Vagina (tissue), 2 donors: ENCODE measurements at places on chromosomes 5 and 9.

- no peak for DNase-seq
Observed at GRCh38 chr5:8606231-8606630, 737.3 kb downstream of the MTRR start.

GRCh38 chr9:134824583-134824982, 56.0 kb upstream of the FCN2 start:
- DNase-seq, result no peak

- no peak for DNase-seq
Observed at GRCh38 chr5:150738862-150739261, 20.0 kb downstream of the DCTN4 start.

- no peak for DNase-seq
Observed at GRCh38 chr5:55416306-55416705, 108.5 kb downstream of the MTREX start.

GRCh38 chr9:77647267-77648233, 572 bp downstream of the GNA14 start:
- DNase-seq, result no peak

DNA sequence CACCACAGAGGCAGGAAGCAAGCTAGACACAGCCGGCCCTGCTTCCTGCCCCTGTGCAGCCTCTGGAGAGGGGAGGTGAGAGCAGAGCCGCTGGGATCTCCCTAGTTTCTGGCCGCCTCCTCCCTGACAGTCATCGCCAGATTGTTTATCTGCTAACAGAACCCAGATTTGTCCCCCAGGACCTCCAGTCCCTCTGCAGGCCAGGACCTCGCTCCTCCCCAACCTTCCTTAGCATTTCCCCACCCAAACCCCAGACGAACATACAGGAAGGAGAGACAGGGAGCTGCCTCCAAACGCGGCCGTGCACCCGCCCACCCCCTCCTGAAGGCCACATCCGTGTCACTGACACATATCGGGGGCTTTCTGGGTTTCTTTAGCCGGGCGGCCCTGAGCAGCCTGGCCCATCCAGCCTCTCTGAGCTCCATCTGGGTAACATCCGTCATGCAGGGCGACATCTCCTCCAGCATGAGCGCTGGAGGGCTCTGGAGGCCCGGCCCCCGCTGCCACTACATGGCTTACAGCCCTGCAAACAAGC, 47.5 kb downstream of the DBH start:
- no peak for DNase-seq

DNA sequence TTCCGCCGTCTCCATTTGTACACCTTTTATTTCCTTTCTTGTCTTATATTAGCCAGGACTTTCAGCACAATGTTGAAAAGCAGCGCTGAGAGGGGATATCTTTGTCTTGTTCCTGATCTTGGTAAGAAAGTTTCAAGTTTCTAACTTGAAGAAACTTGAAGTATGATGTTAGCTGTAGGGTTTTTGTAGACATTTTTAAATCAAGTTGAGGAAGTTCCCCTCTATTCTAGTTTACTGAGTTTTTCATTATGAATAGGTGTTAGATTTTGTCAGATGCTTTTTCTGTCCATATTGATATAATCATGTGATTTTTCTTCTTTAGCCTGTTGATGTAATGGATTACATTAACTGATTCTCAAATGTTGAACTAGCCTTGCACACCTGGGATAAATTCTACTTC, 425.7 kb downstream of the PIK3R1 start:
- DNase-seq, result no peak

GRCh38 chr5:2522372-2522771, 229.1 kb downstream of the IRX2 start:
- peak; percentile 47 for DNase-seq

GRCh38 chr5:39104221-39104620, 30.0 kb upstream of the RICTOR start:
- DNase-seq, result no peak

GRCh38 chr9:93089481-93089991, 6.5 kb upstream of the CARD19 start:
- DNase-seq, result peak; percentile 71

- DNase-seq, result no peak
Observed at GRCh38 chr9:136297016-136297691, 6.7 kb downstream of the CCDC187 start.

DNA sequence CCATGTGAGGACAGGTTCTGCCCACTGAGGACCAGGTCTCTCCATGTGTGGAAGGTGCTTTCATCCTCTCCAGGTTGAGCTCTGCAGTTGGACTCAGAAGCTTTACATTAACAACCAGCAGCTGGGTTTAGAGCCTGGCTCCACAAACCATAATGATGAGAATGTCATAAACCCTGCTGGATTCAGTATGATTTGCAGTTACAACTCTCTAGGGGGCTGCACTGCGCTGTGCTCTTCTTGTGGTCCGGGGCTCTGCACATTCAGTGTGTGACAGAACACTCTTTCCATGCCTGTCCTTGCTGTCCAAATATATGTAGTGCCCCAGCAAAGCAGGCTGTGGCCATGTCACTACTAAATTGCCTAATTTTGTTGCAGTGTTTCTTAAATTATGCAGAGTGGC, 334.3 kb downstream of the ICE1 start:
- no peak for DNase-seq

GRCh38 chr9:122151267-122151828, 8.2 kb downstream of the NDUFA8 start:
- no peak for DNase-seq

DNA sequence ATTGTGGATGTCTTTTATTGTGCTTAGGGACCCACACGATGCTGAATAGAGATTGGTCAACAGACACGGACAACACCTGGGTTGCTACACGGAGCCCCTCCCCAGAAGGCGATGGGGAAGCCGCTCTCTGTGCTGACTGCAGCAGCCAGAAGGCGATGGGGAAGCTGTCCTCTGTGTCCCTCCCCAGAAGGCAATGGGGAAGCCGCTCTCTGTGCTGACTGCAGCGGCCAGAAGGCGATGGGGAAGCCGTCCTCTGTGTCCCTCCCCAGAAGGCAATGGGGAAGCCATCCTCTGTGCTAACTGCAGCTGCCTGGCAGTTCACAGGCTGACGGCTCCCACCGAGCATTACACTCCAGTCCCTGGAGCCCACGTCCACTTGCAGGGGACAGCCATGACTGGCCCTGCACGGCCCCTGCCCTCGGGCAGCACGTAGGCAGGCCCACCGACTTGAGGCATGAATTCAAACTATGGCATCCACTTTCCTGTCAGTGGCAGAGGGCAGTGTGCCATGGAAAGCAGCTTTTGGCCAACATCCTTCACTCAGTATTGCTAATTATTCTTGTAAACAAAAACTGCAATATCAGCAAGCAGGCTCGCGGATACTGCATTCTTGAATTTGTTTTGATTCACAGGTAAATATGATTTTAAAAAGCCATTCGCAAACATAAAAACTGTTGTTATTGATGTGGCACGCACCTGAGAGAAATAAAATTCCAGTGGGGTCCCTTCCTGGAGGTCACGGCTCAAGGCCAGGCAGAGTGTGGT, 48.1 kb upstream of the CLPTM1L start:
- DNase-seq, result no peak

GRCh38 chr9:70420441-70421271, 6.2 kb upstream of the KLF9 start:
- DNase-seq, result peak; percentile 99

DNA sequence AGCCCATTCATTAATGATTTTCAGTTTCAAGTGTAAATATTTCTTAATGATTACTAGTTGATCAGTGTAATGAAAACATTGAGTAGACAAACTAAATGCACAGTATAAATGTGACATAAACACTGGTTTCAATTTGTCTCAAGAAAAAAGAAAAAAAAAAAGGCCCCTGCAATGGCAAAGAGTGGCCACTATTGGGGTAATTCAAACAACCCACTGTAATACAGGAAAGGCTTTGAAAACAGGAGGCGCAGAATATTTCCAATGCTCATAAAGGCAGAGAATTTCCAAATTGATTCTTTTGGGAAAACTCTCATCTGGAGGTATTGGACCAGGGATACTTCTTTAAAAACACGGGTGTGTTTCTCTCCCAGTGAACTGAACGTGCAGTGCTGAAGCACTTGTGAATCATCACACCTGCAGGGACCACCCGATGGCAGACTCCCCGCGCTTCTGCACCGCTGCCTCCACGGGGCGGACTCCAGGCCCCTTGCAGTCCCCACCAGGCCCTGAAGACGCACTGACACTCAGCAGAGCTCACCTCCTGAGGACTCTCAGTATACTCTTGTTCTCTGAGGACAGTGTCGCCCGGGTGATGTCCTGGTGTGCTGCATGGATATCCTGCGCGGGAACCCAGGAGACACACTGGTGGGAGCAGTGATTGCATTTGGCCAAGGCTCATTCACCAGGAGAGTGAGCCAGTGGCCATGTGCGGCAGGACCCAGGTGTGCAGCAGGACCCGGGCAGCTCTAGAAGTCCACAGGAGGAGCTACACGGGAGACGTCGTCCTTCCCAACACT, 227.6 kb upstream of the IRX4 start:
- DNase-seq, result no peak

DNA sequence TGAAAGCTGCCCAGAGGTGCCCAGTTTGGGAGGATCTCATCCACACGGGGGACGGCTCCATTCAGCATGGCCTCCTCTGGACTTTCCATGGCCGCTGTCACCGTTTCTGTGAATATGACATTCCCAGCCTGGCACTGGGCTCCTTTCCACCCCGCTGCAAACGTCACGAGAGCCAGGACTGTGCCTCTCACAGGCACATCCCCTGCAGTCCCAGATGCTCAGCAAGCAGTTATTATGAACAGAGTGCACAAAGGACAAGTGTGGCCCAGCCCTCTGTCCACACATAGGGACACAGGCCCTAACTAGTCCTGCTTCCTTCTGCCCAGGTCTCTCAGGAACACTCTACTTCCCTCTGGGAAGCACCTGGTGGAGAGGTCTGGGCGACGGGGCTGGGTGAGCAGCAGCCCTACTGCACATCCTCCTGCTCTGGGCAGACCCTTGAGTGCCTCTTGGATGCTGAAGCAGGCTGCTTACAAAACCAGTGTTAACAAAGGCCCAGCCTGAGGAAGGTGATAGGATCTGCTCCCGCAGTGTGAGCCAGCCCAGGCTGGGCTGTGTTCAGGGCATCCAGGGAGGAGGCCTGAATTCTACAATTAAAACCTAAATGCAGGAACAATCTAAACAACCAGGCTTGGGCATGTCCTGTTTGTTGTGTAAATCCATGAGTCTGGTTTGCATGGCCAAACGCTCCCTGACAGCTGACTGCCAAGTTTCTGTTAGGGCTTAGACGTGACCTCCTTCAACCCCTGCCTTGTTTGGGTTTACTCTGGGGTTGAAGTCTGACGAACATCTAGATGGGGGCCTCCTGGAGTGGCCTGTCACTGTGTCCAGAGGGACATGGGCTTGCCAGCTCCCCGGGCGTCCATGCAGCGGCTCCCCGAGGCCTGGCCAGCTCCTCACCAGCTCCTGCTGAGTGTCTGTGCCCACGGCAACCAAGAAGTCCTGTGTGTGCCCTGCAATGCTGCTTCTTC, 269.8 kb downstream of the GADD45G start:
- peak; percentile 13 for DNase-seq

DNA sequence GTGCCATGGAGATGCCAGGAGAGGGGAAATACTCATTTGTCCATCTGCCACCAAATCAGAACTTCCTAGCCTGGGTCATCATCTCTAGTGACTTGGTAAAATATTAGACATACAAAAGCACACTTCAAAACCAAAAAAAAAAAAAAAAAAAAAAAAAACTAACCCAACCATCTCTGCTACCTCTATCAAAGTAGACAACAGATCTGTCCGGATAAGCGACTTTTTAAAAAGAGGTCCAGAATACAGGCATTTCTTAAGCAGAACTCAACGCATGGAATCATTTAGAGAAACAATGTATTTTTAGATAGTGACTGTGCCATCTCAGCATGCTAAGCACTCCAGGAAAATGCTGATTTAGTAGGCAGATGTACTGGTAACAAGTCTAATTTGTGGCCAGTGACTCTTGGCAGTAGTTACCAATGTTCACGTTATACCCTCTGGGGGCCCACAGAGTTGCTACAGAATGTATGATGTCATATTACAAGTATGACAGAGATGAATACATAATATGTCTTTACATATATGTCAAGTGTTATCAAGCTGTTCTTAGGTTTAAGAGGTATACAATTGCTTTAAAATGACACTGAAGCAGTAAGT, 107.8 kb downstream of the SMIM23 start:
- DNase-seq, result no peak

GRCh38 chr5:171785517-171785916, at the start of gene SMIM23:
SMIM23 (plus strand) TSS chr5:171785817; CDS start chr5:171785872, 55 bp downstream.
- no peak for DNase-seq

DNA sequence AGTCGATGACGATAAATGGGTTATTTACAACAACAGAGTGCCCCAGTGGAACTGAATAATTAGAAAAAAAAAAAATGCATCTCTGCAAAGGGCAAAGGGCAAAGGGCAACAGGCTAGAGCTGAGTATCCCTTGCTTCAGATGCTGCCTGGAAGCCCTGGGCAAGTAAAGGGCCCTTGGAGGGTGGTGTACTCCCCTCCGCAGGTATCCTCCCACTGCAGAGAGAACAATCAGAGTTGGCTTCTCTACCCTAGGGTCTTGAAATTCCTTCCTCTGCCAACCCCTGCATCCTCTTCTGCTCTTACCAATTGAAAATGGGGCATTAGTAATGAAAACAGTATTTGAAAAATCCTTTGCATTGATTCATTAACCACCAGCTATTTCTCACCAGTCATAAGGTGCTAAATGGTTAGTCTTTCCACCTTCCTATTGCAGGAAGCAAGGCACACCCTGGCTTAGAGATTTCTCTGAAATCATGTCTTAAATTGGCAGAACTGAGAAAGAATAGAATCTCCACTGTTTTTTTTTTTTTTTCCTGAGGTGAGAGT, 122.6 kb downstream of the SEMA6A start:
- DNase-seq, result no peak

DNA sequence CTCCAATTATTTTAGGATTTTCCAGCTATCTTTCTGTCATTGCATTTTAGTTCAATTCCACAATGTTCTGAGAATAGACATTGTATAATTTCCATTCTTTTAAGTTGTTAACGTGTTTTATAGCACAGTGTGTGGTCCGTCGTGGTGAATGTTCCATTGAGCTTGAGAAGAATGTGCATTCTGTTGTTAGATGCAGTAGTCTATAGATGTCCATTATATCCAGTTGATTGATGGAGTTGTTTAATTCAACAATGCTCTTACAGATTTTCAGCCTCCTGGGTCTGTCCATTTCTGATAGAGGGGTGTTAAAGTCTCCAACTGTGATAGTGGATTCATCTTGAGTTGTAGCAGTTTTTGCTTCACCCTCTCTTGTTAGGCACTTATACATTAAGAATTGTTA, 1587.7 kb upstream of the NUDT12 start:
- no peak for DNase-seq

DNA sequence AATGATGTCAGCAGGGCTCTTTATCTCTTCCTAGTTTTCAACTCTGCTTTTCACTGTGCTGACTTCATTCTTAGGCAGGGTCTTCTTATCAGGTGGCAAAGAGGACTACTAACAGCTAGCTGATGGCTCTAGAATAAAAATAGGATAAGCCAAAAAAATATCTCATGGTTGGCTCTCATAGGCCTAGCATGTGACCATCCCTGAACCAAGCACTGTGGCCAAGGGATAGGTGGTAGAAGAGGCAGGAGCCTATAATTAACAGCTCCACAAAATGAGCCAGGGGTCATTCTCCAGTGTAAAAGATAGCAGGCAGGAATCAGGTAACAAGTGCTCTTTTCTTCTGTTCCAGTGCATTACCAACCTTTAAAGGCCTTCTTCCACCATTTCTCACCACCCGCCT, 21.1 kb downstream of the ANKDD1B start:
- no peak for DNase-seq
